Astrocyte (in vitro differentiated cells and primary cell): ENCODE measurements at places on chromosomes 5 and 9. TPM values are rescaled to one million over a fixed set of nuclear protein-coding genes. Genes with fewer than 3 reads are reported as not detected.

DNA sequence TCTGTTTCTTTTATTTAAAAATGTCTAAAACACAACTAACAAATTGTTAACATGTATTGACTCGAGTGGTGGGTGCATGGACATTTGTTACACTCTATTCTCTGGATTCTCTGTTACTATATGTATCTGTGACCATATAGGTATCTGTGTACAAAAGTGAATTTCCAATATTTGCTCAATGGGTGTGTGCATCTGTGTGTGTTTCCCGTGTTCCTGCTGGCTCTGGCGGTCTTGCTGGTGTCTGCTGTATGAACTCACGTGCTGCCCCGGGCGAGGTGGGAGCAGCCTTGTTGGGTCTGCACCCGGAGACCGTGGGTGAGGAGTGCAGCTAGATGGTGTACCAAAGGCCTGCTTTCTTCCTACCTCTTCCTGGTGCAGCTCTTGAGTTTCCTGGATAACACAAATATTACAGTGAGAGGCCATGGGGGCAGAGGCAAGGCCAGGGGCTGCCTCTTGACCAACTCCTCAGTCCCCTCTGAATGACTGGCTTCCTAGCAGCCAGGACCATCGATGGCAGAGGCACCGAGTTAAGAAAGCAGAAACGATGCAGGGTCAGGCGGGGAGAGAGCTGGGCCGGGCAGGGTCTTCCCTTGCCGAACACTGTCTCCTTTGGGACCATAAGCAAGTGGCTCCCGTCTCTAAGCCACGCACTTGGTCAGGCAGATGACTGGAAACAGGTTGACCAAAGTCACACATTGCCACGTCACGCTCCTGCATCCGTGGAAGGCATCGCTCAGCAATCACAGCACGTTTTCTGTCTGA, 49.5 kb downstream of the LHX2 start:
- no peak for DNase-seq

DNA sequence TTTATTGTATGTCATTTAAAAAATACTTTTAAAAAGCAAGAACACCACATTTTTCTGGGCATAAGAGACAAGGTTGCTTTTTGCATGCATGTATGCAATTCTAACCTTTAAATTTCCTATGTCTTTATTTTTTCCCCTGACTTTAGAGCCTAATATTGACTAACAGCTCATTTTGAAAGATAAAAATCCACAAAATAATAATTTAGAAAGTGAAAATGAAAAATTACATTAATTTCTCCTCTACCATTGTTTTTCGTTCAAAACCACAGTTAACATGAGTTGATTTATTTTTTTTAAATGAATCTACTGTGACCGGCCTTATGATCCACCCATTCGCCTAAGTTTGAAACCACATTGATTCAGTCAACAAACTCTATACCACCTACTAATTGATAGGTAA, 137.5 kb upstream of the CDKN2B start:
- no peak for DNase-seq

- no peak for DNase-seq
These were observed 308.4 kb downstream of the PDE4D start for GRCh38 chr5:59584858-59585846.

DNA sequence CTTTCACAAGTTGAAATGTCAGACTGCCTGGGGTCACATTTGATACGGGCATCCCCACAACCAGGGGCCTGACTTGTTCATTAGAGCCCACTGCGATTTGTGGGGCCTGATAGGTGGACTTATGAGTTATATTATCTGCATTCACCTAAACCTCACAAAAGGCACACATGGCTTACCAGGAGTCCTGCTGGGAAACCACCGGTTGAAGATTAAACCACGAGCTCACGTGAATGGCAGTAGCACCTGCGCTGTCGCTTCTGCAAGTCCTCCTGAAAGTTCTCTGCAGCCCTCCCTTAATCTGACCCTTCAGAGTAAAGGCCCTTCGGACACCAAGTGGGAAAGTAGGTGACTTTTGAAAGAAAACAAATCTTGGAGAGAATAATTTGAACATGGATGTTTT, 68.9 kb downstream of the PPIC start:
- DNase-seq: no peak

- DNase-seq: no peak
These were observed 311.0 kb upstream of the DAP start for GRCh38 chr5:11072076-11072475.

DNA sequence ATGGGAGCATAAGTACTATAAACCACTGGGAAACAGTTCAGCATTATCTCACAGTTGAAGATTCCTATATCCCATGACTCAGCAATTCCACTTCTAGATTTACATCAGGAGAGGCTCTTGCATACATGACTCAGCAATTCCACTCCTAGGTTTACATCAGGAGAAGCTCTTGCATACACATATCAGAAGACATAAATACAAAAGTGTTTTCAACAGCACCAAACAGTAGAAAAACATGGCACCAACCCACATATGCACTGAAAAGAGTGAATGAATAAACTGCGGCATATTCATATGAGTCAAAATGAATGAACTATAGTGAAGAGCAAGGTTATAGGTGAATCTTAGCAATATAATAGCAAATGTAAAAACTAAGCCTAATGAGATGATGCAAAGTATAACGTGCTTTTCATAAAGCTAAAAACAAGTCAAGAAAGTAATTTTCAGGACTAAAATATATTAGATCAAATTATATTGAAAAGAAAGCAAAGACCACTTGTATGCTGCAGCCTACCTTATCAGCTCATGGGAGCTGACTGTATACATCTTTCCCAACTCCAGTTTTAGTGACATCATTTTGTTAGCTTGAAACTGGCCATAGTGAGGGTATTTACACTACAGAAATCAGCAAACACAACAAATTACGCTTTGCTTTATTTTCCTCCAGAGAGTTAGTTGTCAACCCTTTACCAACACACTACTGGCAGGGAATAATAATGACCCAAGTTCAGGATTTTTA, 95.8 kb downstream of the ANKRD18B start:
- peak; percentile 83 for DNase-seq

DNA sequence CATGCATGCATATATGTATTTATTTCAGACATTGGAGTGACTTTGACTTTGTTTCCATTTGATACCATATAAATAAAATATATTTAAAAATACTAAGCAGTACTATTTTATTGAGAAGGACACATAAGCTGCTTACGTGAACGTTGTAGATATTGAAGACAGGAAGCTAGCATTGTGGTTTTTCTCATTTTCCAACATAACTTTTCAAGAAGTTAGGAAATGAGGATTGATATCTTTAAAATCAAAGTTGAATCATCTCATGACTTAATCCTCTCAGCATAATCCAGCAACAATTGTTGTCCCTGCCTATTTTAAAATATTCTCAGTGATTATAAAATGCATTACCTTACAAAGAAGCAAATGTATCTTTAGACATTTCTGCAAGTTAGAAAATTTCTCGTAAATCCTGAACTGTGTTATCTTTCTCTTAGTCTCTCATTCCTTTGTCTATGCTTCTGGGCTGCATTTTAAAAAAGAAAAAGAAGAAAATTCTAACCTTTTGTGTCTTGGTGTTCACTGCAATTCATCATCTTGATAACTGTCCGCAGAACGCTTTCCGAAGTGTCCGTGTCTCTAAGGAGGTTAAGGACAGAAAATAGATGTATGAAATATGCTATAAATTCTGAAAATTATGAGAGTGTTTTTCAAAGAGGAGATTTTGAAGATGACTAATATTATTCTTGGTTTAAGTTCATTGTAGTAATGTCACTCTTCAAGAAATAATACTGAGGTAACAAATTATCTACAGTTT, 1089.9 kb upstream of the CDH6 start:
- DNase-seq: peak; percentile 15

- no peak for DNase-seq
These were observed 17.6 kb downstream of the TNFAIP8 start for GRCh38 chr5:119373449-119373858.

DNA sequence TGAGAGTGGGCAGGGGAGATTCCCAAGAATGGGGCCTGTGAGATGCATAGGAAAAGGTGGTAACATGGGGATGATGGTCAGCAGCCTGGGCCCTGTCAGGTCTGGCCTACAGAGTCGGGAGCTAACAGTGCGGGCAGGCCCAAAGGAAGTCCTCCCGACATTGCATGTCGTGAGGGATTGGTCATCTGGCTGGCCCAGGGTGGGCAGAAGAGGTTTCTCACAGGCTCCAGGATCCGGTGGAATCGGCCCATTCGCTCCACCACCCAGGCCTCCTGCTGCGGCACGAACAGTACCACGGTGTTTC, 514 bp downstream of the STOML2 start:
- DNase-seq: no peak

GRCh38 chr5:34411470-34412346, 244.4 kb upstream of the RAI14 start:
- peak; percentile 44 for DNase-seq

- no peak for DNase-seq
These were observed 513.9 kb upstream of the RGMB start for GRCh38 chr5:98259595-98259994.

- no peak for DNase-seq
These were observed 525 bp upstream of the AK3 start for GRCh38 chr9:4741365-4742089.

DNA sequence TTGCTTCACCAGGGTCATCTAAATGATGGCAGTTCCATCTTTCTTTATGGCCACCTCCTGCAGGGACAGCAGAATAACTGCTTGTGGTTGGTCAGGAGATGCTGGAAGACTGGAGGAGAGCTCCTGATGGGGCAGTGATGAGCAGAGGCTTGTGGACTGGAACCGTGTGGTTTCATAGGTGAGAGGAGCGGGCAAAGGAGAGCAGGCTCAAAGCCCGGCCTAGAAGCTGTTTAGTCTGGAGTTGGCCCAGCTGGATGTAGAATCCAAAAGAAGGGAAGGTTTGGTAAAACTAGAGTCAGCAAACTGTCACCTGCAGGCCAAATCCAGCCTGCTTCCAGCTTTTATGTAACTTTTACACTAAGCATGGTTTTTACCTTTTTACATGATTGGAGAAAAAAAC, 32.9 kb upstream of the TLE1 start:
- DNase-seq: no peak

ATP10B gene
- not detected in 2 replicates for total RNA-seq

PCDHA11 gene
- 4.9 and 5.8 TPM in 2 replicates for total RNA-seq

NUTM2G gene
- total RNA-seq: not detected in 2 replicates

C5orf58 gene
- total RNA-seq: not detected in 2 replicates

GLRA1 gene
- total RNA-seq: not detected in 2 replicates
